AG04449 (cell line): ENCODE measurements at places on chromosomes 5 and 9.

- DNase-seq: no peak
These were observed 62.1 kb downstream of the GADD45G start for GRCh38 chr9:89666950-89667349.

DNA sequence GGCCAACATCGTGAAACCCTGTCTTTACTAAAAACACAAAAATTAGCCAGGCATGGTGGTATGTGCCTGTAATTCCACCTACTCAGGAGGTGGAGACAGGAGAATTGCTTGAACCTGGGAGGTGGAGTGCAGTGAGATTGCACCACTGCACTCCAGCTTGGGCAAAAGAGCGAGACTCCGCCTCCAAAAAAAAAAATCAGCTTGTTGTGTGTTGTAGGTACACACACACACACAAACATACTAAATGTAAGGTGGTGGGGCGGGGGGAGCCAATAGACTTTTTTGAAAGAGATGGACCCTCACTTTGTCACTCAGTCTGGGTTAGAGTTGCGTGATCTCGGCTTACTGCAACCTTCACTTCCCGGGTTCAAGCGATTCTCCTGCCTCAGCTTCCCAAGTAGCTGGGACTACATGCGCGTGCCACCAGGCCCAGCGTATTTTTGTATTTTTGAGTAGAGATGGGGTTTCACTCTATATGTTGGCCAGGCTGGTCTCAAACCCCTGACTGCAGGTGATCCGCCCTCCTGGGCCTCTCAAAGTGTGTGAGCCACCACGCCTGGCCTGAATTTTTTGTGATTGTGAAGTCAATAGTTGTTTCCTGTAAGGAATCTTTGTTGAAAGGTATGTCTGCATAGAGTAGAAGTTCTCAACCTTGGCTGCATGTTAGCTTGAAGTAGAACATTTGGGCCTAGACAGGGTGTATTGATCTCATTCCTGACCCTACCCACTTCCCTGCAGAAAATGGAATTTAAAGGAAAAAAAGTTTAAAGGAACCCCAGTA, 13.7 kb downstream of the NPM1 start:
- DNase-seq: no peak

DNA sequence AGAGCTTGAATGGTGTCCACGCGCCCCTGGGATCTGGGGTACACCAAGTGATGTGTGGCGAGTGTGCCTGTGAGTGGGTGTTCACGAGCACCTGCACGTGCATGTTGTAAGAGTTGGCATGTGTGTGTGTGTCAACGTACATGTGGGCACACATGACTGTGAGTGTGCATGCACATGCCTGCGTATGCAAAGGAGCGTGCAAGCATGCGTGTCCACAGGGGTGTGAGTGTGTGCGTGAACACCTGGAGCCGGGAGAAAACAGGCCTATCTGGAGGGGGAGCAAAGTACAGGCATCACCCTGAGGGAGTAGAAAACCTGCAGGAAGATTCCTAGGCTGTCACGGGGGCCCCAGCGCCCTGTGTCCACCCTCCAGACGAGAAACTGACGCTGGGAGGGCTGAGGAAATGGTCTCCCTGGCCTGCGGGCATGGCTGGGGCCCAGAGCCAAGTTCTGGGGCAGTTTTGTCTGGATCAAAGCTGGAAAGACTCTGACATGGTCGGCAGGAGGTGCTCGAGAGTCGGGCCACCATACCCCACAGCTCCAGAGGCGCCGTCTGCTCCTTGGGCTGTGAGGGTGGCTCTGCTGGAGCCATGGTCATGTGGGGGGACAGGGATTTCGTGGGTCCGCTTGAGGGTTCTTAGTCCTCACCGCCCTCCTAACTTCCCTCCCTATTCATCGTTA, 31.8 kb downstream of the PTGES start:
- no peak for DNase-seq

DNA sequence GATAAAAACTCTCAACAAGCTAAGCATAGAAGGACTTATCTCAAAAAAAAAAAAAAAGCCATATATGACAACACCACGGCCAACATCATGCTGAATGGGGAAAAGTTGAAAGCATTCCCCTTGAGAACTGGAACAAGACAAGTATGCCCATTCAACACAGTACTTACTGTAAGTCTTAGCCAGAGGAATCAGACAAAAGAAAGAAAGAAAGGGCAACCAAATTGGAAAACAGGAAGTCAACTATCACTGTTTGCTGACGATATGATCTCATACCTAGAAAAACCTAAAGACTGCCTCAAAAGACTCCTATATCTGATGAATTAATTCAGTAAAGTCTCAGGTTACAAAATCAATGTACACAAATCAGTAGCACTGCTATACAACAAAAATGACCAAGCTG, 24.6 kb upstream of the PTGER4 start:
- DNase-seq: no peak

GRCh38 chr9:21060919-21061561, 16.7 kb downstream of the IFNB1 start:
- no peak for DNase-seq

DNA sequence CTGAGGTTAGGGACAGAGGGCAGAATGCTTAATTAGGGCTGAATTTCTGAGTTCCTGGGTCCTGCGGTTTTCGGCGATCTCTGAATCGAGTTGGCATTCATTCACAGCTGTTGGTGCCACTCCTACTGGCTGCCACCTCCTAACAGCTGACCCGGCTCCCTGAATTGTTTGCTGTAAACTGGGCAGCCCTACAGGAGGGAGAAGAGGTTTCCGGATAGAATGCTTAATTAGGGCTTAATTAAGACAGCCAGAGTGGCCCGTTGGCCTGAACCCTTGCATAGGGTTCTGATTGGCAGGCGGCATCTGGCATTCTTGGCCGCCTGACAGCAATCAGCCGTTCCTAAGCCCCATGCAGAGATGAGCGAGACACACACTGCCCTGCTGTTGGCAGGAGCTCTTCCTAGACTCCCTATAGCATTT, 25.7 kb downstream of the FRMPD1 start:
- no peak for DNase-seq

DNA sequence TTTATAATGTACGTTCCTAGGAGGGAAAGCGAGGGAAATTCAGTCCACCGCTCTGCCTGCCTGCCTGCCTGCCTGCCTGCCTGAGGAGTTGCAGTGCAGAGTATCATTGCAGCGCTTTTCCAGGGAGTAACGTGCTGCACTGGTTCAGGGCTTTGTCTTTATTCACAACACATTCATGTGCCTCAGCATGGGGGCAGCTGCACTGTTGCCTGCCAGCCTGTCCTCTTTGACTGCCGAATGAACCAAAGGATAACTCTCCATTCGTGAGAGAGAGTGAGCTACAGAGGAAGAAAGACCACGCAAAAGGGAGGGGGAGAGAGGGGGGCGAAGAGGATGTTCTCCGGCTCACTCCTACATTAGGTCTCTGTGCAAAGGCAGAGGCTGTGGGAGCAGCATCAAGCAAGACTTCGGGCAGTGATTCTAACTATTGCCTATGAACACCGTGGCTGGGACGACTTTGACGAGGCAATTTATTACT, 791.2 kb downstream of the MAT2B start:
- DNase-seq: no peak

DNA sequence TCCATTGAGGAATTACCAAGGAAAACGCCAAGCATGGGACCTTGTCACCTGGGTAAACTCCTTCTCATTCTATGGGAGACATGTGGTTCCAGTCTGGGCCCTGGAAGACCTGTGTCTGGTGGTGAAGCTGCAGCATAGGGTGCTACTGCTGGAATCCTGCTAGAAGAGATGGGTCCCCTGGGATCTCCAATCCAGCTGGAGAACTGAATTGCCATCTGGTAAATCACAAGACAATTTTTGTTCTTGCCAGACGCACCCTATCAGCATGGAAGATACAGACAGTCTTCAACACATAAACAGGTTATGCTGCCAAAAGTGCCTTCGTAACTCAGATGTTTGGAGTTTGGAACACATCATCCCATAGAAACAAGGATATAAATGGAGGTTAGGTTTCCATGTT, 424.0 kb upstream of the BRINP1 start:
- no peak for DNase-seq

GRCh38 chr5:159660401-159660800, 255.9 kb upstream of the ADRA1B start:
- DNase-seq: no peak

DNA sequence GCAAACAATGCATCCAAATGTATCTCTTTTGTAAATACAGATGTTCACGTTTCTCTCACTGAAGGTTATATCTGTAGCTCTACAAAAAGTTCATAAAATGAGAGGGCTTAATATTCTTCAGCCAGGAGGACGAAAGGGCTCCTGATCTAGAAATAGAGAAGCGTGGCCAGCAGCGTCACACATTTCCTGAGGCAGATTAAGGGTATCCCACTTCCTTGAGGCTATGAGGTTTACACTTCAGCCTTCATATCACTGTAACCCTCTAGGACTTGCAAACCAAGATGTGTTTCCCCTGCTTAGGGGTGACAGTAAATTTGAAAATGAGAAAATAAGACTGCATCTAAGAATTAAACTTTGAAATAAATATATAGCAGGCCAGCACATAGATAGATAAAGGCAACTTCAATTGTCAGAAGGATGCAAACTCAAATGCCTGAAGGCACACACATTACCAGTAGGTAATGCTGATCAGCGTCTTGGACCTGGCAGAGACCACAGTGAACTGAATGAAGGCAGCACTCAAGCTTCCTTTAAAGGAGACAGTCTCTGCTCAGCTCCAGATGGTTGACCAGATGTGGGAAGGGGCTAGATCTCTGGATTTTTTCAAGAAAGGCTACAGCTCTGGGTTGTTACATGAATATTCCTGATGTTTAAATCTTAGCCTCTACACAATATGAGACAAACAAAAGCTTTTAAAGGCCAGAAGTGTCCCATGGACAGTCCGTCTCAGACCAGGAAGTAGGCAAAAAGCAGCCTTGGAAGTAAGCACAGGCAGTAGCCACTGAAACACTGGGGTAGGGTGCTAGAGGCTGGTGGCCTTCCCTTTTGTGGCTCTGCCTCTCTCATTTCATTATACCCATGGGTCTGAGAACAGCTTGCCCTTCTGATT, 197.7 kb downstream of the MCTP1 start:
- no peak for DNase-seq

DNA sequence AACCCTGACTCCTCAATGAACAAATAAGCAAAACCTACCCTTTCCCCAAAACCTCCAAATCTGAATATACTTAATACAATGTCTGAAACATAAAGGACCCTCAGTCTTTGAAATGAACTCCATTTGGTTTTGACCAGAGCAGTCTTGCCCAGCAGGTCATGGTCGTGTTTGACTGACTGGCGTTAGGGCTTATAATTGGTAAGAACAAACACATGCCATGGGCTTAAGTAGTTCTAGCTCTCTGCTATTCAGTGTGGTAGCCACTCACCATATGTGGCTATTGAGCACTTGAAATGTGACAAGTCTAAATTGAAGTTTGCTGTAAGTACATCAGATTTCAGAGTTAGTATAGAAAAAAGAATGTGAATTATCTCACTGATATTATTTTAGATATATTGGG, 42.1 kb downstream of the LRRTM2 start:
- no peak for DNase-seq

DNA sequence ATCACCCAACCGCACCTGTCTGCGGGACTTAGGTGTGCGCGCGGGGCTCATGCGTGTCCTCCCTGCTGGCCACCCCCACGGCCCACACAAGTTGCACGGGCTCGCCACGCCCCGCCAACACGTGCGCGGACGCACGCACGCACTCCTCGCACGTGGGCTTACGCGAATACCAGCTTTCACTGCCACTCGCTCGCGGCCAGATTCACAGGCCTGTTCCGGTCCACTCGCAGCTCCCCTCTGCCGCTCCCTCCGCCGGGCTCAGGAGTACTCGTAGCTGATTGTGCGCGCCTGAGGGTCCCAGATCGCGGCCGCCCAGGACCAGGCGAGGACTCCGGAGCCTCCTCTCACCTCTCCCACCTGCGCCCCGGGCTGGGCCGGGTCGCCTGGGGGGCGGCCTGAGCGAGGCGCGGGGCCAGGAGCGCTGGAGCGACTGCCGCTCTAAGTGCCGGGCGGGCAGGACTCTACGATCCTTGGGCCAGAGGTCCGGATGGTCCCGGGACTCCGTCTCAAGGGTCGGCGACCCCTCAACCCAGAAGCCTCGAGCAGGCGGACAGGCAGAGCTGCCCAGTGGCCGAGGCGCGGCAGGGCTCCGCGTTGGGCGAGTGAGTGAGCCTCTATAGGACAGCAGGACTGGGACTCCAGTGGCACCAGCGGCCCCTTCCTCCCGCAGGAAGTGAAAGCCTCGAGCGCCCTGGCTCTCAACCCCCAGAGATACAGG, 3.4 kb downstream of the PCDHGC5 start:
- DNase-seq: no peak

DNA sequence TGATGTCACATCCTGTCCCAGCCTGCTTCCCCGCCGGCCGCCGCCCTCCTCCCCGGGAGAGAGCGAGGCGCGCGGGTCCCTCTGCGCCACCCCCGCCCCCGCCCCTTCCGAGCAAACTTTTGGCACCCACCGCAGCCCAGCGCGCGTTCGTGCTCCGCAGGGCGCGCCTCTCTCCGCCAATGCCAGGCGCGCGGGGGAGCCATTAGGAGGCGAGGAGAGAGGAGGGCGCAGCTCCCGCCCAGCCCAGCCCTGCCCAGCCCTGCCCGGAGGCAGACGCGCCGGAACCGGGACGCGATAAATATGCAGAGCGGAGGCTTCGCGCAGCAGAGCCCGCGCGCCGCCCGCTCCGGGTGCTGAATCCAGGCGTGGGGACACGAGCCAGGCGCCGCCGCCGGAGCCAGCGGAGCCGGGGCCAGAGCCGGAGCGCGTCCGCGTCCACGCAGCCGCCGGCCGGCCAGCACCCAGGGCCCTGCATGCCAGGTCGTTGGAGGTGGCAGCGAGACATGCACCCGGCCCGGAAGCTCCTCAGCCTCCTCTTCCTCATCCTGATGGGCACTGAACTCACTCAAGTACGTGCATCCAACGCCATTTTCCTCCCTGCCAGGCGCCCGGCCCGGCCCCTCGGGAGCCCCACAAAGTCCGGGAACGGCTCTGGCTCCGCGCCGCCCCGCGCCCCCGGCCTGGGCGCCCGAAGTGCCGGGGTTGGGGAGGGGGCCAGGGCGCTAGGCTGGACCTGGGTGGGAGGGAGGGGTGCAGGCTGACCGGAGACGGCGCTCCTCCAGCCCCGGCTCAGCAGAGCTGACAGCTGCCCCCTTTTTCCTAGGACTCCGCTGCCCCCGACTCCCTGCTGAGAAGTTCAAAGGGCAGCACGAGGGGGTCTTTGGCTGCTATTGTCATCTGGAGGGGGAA, 12.0 kb upstream of the OLFM1 start:
- DNase-seq: no peak
